ENCODE measurements at places on chromosomes 12 and 14.

- DNase-seq: no peak
Observed at GRCh38 chr14:69181491-69181890, 9.8 kb upstream of the EXD2 start.

- no peak for DNase-seq
Observed at GRCh38 chr14:57502586-57503254, 9.1 kb upstream of the CCDC198 start.

DNA sequence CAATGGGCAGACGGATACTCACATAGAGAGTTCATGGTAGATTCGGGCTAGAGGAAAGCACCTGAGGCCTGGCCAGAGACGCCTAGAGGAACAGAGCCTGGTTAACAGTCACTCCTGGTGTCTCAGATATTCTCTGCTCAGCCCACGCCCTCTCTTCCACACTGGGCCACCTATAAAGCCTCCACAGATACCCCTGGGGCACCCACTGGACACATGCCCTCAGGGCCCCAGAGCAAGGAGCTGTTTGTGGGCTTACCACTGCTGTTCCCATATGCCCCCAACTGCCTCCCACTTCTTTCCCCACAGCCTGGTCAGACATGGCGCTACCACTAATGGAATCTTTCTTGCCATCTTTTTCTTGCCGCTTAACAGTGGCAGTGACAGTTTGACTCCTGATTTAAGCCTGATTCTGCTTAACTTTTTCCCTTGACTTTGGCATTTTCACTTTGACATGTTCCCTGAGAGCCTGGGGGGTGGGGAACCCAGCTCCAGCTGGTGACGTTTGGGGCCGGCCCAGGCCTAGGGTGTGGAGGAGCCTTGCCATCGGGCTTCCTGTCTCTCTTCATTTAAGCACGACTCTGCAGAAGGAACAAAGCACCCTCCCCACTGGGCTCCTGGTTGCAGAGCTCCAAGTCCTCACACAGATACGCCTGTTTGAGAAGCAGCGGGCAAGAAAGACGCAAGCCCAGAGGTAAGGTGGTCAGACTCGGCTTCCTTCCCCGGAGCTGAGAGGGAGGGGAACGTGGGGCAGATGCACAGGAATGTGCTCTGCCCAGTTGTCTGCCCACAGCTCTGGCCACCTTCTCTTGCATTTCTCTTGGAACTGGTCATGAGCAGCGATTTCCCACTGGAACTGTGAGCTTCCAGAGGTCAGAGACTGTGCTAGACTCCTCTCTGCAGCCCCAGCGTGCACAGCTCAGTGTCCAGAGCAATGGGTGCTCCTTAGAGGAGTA lies at the start of gene CD4:
CD4 (plus strand) TSS at position 557 of the 953 bp plus-strand sequence. CDS start 10,611 bp downstream, outside the sequence.
- no peak for DNase-seq

- DNase-seq: no peak
Observed at GRCh38 chr14:76761960-76762410, 717 bp downstream of the VASH1 start.

GRCh38 chr12:90398285-90398836 lies 556.6 kb downstream of the CCER1 start:
- no peak for DNase-seq

- DNase-seq: no peak
Observed at GRCh38 chr12:112087055-112087850, 21.3 kb downstream of the NAA25 start.

- DNase-seq: peak; percentile 10
Observed at GRCh38 chr14:49989966-49990365, 97.1 kb downstream of the ARF6 start.

DNA sequence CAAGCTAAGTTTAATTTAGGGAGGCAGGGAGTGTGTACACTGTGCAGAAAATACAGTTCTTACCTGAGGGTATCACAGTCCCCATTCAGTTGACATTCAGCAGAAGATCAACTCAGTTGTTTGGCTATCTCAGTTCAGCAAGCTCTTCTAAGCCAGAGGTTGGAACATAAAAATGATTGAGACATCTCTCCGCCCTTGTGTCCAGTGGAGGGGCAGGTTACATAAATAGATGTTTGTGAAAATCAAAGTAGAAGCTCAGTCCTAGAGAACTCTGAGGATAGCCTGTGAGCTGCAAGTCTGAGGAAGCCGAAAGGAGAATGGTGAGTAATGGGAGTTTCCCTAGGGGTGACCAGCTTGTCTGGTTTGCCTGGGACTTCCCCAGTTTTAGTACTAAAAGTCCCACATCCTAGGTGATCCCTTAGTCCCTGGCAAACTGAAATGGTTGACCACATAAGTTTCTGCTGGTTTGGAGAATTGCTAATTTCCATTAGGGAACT lies 251.4 kb upstream of the ATP2B1 start:
- DNase-seq: no peak

DNA sequence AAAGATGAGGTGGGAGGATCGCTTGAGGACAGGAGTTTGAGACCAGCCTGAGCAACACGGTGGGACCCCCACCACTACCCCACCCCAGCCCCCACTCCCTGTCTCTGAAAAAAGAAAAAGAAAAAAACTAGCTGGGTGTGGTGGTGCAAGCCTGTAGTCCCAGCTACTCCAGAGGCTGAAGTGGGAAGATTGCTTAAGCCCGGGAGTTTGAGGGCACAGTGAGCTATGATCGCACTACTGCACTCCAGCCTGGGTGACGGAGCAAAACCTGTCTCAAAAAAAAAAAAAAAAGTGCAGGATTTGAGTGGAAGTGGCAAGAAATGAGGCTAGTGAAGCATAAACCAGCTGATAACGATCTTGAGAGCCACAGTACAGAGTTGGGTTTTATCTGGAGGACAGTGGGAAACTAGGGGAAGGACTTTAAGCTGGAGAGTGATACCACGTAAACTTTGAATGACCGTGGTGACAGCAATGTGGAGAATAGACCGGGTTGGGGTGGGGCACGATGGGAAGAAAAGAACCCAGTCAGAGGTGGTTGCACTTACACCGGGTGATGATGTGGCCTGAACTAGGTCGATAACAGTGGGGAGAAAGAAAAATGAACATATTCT lies 85.3 kb downstream of the TMEM260 start:
- no peak for DNase-seq

- no peak for DNase-seq
Observed at GRCh38 chr12:64625243-64626077, 15.2 kb downstream of the RASSF3 start.

DNA sequence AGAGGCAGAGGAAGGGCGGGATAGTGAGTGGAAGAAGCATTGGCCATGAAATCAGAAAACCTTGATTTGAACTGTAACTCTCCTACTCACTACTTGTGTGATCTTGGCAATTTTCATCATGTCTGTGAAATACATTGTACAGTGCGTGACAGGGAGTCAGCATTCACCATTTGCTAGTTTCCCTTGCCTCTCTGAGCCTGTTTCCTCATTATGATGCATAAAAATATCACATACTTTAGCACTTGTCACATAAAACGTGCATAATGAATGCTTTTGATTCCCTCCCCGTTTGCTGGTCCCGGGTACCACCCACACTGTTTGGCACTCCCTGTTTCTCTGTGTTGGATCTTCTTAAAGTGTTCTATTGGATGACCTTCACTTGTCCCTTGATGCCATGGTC lies 101.1 kb upstream of the FRMD6 start:
- no peak for DNase-seq

GRCh38 chr14:88233915-88234314 lies 89.2 kb downstream of the KCNK10 start:
- peak; percentile 51 for DNase-seq

GRCh38 chr14:98754343-98755020 lies 517.5 kb downstream of the BCL11B start:
- DNase-seq: no peak

GRCh38 chr12:56271031-56271430 lies 4.3 kb downstream of the COQ10A start:
- DNase-seq: no peak

DNA sequence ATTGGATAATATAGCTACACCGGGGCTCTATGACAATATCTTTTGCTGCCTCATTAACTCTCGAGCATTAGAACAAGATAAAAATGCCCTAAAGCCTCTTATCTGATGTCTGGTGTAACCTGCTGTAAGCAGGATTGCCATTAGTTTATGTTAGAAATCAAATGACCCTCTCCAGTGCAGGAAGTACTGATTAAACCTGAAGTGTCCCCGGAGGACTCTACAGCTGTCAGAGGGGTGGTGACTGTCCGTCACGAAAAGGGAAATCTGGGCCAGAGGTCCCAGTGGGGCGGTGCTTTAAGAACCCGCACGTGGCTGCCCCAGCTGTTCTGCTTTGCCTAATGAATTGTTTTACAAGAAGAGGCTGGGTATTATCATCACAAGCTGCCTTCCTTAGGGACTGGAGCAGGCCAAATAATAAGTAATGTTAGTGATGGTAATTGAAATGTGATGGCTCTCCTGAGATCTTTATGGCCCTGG lies 55.7 kb downstream of the LIN52 start:
- peak; percentile 46 for DNase-seq

DNA sequence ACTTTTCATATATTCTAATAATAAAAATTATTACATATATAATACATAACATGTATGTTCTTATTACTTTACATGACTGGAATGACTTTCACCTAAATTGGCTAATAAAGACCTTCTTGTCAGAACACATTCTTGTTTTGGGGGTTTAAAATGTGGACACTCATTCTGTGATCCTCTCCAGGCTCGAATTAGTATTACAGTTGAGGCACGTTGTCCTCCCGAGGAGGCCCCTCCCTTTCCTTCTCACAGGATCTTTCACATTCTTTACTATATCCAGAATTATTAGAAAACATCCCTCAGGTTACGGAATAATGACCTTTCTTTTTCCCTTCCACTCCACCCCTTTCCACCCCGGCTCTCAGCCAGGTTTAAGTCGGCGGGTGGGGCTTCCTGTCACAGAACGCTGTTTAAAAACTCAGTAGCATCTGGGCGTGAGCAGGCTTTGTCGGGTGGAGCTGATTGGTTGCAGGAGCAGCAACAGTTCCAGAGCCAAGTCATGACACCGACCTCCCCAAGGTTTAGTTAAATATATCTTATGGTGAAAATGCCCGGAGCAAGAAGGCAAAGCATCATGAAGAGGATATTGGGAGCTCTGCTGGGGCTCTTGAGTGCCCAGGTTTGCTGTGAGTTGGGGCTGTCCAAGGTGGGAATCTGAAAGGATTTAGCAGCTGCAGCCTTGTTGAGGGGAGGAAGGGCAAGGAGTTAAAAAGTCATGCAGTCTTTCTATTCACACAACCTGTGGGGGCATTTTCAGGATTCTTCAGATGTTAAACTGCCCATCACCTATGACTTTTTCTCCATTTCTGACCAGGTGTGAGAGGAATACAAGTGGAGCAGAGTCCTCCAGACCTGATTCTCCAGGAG lies 396.7 kb upstream of the OR4E1 start:
- no peak for DNase-seq

DNA sequence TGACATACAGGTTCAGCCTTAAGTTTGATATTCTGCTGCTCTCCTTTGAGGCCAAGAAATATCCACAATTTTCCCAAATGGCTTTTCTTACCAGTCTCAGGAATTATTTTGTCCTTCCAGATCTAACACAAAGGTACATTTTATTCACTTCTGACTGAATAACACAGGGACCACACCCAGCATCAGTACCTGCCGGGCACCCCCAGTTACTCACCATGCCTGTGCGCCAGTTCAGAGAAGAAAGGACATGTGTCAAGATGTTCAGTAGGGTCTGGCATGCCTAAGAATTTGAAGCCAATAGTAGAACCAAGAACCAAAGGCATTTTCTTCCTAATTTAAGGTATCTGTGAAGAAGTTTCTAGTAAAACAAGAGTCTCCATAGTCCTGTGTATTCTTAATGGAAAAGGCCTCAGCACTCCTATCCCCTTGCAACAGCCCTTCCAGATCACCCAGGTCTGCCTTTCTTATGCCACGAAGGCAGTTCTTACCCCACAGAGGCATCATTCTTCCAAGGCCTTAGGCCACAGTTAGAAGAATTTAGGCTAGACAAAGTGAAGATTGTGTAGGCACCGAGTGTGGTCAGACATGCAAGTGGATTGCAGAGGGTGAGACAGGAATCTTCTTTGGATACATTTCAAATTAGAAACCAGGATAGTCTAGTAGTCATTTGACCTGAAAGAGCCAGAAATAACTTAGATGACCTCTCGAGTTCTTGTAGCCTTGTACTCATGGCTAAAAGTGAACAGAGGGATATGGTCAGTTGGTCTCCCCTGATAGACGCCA lies 140.1 kb upstream of the HIF1A start:
- DNase-seq: no peak

DNA sequence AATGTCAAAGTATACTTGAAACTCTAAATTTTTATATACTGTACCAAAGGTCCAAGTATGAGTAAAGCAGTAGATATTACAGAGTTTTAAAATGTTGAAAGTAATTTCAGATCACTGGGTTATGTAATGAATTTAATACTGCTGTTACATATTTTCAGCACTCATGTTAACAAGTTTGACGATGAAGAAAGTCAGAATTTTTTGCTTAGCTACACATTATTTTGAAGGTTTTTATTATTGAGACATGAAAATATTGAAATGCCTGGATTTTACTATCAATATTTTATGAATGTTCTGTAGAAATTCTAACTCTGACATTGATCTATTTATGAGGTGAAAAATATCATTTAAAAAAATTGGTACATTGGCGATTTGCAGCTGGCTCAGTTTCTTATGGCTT lies 1030.3 kb downstream of the FSCB start:
- no peak for DNase-seq

- DNase-seq: no peak
Observed at GRCh38 chr12:2963760-2964292, 4.6 kb downstream of the TEAD4 start.

DNA sequence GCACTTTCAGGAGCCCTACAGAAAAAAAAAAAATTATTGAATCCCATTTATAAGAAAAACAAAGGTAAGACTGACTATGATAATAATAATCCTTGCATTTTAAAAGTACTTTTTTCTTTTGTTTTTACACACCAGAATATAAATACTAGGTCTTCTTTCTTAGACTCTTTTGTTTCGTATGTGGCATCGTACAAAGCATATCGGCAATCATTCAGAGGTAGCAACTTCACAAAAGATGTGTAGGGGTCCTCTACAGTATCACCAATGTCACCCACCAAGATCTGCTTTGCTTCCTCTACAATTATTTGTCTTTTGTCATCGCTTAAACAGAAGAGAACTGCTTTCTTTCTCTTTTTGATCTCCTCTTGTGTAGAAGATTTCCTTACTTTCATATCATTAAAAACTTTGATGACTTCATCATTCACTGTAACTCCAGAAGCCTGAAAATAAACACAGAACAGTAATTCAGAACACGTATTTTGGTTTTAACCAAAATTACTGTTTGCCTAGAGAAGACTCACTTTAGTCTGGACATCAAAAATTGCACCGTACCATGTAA lies 1.2 kb downstream of the CFL2 start:
- DNase-seq: no peak

GRCh38 chr14:83467811-83468210 lies 1934.2 kb upstream of the SEL1L start:
- no peak for DNase-seq

- DNase-seq: no peak
Observed at GRCh38 chr14:91215381-91215780, 29.1 kb downstream of the GPR68 start.

DNA sequence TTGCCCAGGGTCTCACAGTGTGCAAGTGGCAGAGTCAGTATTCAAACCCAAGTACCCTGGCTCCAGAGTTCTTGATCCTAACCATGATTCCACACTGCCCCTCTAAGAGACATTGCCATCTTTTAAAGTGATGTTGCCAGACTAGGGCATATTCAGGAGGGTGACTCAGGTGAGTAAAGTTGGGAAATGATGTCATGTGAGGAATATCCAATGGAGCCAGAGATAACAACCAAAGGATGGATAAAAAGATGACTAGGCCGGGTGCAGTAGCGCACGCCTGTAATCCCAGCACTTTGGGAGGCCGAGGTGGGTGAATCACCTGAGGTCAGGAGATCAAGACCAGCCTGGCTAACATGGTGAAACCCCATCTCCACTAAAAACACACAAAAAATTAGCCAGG lies 85.6 kb downstream of the SMOC1 start:
- DNase-seq: no peak

GRCh38 chr14:68392393-68393141 lies 400.3 kb downstream of the ZFP36L1 start:
- DNase-seq: peak; percentile 0

All from NCI-H146 (cell line).